Endothelial cell (in vitro differentiated cells): ENCODE measurements at places on chromosomes 7 and 10. TPM values are rescaled to one million over a fixed set of nuclear protein-coding genes. Genes with fewer than 3 reads are reported as not detected.

The PON1 gene
- 1.5 TPM for total RNA-seq

The RADIL gene
- total RNA-seq, result 2.4 TPM

- no peak overlapping the region for H3K27ac ChIP-seq
- H3K36me3 ChIP-seq, result no peaks in the 10 kb centered on the region
- H3K27me3 ChIP-seq, result peaks cover 1% of the 10 kb centered on the region
- no peak overlapping the region for H3K4me3 ChIP-seq
- no peak for DNase-seq
Measured at GRCh38 chr7:89605362-89605761, 548.9 kb upstream of the STEAP1 start.

DNA sequence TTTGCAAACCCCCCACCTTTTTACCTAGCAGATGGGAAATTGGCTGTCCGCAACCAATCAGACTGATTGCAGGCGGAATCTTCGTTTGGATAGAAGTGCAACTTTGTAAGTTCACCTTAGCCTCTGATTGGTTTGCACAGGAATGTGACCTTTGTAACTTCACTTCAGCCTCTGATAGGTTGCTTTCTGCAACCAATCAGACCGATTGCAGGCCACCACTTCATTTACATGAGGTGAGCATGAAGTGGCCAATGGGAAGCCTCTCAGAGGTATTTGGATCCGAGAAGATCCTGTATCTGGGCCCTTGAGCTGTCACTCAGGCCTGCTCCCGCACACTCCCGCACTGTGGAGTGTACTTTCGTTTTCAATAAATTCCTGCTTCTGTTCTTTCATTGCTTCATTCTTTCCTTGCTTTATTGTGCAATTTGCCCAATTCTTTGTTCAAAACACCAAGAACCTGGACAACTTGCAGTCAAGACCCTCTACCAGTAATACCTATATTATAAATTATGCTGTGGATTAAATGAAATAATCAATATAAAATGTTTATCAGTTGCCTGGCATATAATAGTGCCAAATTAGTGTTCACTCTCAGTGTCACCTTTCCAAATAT lies 491.4 kb downstream of the PLXNA4 start:
- H3K27me3 ChIP-seq, result peaks cover 6% of the 10 kb centered on the region
- H3K27ac ChIP-seq, result no peak overlapping the region
- H3K4me1 ChIP-seq, result peaks cover 11% of the 10 kb centered on the region
- H3K36me3 ChIP-seq, result no peaks in the 10 kb centered on the region

The MOGAT3 gene
- not detected for total RNA-seq
